ENCODE measurements at places on chromosomes 7 and 10.

GRCh38 chr10:6916601-6917000 lies 336.5 kb upstream of the PRKCQ start:
- DNase-seq: no peak

DNA sequence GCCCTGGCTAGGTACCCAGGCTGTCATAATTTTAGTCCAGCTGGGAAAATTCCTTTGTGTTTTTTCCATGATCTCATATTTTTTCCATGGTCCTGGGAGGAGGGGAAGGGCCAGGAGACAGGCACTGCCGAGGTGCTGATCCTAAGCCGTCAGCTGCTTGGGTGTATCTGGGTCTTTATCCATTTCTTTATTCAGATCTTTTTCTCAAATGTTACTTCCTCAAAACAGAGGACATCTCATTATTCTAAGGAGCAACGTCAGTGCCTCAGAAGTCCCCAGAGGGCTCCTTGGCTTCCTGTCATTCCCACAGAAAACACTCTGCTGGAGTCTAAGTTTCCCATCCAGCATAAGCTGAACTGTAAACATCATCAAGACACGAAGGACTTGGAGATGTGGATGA lies 2.8 kb upstream of the OR6V1 start:
- no peak for DNase-seq

DNA sequence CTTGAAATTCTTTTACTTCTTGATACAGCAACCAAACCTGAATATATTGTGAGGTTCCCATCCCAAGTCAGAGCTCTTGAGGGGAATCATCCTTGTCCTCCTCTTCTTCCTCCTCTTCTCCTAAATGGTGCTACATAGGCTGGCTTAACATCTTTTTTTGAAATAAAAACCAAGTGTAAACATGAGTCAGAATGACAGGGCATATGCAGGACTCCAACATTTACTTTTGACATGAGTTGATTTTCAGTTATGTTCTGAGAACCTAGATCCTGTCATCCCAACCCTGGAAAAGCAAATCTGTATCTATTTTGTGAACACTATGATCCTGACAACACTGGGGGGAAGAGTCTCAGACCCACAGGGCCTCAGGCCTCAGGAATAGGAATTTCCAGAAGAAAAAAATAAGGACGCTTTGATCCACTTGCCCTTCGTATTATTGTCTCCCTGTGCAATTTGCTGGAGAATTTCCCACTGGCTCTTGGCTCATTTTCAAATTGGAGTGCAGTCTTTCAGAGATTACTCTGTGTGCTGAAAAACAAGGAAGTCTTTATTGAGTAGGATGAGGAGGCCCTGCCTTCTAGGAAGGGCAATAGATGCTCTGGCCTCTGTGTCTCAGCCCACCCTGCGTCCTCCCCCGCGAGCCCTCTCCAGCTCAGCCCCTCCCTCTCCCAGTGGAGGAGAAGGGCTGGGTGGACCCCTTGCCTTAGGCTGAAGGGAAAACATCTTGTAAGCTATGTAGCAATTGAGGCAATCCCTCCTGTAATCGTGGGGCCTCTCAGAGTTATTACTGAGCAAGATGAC lies 121.6 kb downstream of the CREB5 start:
- DNase-seq: no peak

DNA sequence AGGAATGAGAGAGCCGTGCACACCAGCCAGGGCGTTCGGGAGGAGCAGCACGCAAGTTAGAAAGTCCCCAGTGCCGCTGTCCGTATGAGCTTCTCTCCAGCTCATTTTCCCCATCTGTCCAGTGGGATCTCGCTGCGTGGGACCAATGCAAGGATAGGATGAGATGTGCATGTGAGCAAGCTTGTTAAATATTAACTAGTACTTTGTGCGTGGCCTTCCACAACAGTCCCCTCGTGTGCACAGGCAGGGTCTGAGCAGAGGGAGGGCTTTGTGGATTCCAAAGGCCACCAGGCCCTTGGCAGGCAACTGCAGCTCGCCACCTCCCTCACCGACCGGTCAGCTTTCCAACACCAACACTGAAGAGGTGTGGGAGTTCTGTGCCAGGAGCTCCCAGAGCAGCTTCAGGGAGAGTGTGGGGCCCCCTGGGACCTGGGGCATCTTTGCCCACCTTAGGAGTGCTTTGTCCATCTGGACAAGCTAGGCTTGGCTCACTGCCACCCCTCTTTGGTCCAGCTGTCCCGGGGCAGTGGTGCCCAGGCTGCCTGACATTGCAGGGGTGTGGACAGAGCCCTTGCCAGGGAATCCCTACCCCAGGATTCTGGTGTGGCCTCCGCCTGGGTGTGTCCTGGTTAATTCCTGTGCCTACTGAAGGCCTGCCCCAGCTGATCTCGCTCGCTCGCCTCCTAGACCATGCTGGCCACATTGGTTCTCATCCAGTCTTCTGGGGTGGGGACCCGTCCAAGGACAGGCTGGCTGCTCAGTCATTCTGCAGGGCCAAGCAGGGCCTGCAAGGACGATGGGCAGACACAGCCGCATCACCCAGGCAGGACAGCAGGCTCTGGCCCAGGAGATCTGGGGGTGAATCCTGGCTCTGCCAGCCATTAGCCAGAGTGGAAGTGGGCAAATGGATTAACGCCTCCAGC lies 5.3 kb downstream of the FAM20C start:
- DNase-seq: no peak

GRCh38 chr7:148288592-148289151 lies 301.9 kb upstream of the C7orf33 start:
- no peak for DNase-seq

DNA sequence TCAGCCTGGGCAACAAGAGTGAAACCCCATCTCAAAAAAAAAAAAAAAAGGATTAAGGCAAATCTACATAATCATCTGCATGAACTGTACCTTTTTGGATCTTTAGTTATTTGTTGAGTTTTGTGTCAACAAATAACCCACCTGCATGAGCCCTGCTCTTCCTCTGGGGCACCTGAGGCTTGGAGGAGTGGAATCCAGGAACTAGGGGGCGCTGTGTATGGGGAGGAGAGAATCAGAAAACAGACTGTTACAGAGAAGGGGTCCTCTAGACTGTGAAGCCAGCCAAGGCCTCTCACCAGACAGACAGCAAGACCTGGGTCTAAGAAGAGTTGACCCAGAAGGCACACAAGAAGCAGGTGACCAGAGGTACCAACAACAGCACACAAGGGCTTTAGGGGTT lies 682.8 kb upstream of the NRP1 start:
- no peak for DNase-seq

DNA sequence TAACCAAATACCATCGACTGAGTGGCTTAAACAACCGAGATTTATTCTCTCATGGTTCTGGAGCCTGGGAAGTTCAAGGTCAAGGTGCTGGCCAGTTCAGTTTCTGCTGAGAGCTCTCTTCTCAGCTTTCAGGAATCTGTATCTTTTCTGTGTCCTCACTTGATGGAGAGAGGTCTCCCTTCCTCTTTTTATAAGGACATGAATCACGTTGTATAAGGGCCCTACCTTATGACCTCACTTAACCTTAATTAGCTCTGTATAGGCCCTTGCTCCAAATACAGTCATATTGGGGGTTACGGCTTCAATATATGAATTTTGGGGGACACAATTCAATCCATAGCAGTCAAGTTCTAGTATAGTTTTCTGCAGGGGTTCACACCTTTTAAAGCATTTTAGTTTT lies 135.2 kb upstream of the ADO start:
- no peak for DNase-seq

DNA sequence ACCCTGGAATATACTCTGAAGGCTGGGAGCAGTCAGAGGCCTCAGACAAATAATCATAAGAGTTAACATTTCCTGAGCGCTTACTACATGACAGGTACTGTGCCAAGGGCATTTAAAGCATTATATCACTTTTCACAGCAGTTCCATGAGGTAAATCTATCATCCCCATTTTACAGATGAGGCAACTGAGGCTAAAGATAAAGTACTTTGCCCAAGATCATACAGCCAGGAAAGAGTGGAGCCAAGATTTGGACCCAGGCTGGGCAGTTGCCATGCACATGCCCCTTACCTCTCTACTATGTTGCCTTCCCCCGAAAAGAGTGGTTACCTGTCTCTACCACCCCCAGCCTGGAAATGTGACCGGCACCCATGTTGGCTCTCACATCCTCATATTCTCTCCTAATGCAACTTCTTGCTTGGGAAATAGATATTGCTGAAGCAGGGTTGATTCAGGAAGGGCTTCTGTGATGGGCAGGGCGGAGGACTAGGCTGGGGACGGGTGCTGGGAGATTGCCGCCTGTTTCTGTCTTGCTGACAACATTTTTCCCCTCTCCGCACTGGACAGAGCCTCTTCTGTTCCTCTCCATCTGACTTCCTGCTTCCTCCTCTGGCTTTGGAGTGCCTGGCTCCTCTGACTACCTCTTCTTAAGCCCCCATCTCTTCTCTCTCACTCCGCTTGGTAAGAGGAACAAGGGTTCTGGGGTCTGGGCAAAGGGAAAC lies 13.8 kb downstream of the SMO start:
- DNase-seq: no peak

Data from activated T-cell treated with anti-CD3 and anti-CD28 coated beads, Interleukin-2, amount 50 U/mL, for 72 hours (primary cell).